ENCODE measurements at places on chromosomes 7 and 10. TPM values are rescaled to one million over a fixed set of nuclear protein-coding genes. Genes with fewer than 3 reads are reported as not detected.
A peak's percentile ranks its signal among the peaks of the same experiment; 100 is the strongest.

DNA sequence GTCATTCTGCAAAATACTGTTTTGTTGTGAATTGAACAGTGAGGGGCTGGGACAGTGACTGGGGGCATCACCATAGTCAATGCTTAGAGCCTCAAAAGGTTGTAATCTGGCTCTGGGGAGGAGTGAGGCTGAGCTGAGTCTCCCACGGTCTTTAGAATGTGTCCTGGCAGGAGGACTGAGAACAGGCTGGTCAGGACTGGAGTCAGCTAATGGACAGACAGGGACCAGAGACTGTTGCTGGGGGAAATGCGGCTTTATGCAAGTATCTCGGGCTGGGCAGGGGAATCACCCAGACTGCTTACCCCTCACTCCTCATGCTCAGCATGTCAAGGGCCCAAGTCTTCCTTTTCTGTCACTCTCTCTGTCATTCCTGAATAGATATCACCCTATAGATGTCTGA, 346.5 kb downstream of the TYW1 start:
- H3K36me3 ChIP-seq: no peaks in the 10 kb centered on the region
- no peak for DNase-seq
- H3K27ac ChIP-seq: no peak overlapping the region
- H3K4me1 ChIP-seq: peaks cover 2% of the 10 kb centered on the region

GRCh38 chr7:131869169-131869844, 312.9 kb upstream of the PODXL start:
- H3K36me3 ChIP-seq: no peaks in the 10 kb centered on the region
- no peak for DNase-seq
- H3K4me1 ChIP-seq: no peaks in the 10 kb centered on the region
- no peak overlapping the region for H3K4me3 ChIP-seq

GRCh38 chr7:30303312-30304039, 19.1 kb downstream of the ZNRF2 start:
- H3K4me3 ChIP-seq: no peak overlapping the region
- no peaks in the 10 kb centered on the region for H3K4me1 ChIP-seq
- no peaks in the 10 kb centered on the region for H3K36me3 ChIP-seq
- no peaks in the 10 kb centered on the region for H3K27me3 ChIP-seq
- no peak overlapping the region for H3K27ac ChIP-seq

GRCh38 chr7:106283831-106284713, 711 bp downstream of the NAMPT start:
- H3K27ac ChIP-seq: peak overlapping the region; percentile 52
- DNase-seq: no peak
- no peaks in the 10 kb centered on the region for H3K36me3 ChIP-seq

GRCh38 chr10:21860718-21861117, 142.8 kb downstream of the DNAJC1 start:
- no peak for DNase-seq
- H3K36me3 ChIP-seq: no peaks in the 10 kb centered on the region
- no peaks in the 10 kb centered on the region for H3K27me3 ChIP-seq
- H3K4me3 ChIP-seq: no peak overlapping the region

- no peak for DNase-seq
- H3K4me1 ChIP-seq: peaks cover 3% of the 10 kb centered on the region
- H3K36me3 ChIP-seq: no peaks in the 10 kb centered on the region
Measured at GRCh38 chr7:1054861-1055450, 10.6 kb downstream of the GPR146 start.

- no peak overlapping the region for H3K27ac ChIP-seq
- no peaks in the 10 kb centered on the region for H3K36me3 ChIP-seq
- no peaks in the 10 kb centered on the region for H3K27me3 ChIP-seq
- no peak overlapping the region for H3K4me3 ChIP-seq
- DNase-seq: no peak
Measured at GRCh38 chr7:151893405-151893923, 16.5 kb upstream of the PRKAG2 start.

Gene MDFIC
- 11.4 TPM for total RNA-seq

Gene BAMBI
- 26.4 TPM for total RNA-seq

Gene PDZD7
- 0.88 TPM for total RNA-seq

Gene STAG3
- 3.8 TPM for total RNA-seq
